ENCODE measurements at places on chromosomes 2 and 18.
A peak's percentile ranks its signal among the peaks of the same experiment; 100 is the strongest.

DNA sequence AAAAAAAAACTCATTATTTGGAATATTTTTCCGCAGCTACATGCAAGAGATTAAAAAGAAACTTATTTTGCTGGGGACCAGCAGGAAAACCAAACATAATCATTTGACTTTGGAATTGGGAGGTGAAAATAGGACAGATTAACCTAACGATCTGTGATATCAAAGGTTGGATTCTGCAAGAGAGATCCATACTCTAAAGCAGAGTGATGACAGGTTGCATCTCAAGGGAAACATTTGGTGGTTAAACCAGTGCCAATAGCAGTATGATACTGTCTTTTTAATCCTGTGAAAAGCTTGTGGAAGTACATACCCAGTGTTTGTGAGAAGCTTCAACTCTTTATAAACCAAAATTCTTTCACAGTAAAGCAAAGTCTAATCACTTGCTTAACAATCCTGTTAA lies 5.3 kb upstream of the IKZF2 start:
- DNase-seq: no peak

- DNase-seq: no peak
Measured at GRCh38 chr2:20595439-20596192, 55.3 kb downstream of the HS1BP3 start.

DNA sequence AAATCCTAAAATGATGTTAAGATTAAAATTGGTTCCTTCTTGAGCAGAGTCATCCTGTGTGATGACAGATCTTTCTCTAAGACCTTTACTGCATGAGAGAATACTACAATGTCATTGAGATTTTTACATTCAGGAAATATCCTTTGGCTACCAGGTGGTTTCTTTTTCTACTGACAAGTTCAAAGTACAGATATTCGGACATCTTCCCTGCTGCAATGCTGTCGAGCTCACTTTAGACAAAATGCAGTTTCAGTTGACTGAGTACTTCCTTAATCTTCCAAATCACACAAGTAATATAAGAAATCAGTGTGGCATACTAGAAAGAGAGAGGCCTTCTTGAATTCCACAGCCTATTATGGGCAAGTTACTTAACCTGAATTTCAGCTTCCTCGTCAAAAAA lies 207.9 kb upstream of the ACVR2A start:
- DNase-seq: no peak

GRCh38 chr2:218226903-218227302 lies 9.9 kb downstream of the ARPC2 start:
- DNase-seq: no peak

DNA sequence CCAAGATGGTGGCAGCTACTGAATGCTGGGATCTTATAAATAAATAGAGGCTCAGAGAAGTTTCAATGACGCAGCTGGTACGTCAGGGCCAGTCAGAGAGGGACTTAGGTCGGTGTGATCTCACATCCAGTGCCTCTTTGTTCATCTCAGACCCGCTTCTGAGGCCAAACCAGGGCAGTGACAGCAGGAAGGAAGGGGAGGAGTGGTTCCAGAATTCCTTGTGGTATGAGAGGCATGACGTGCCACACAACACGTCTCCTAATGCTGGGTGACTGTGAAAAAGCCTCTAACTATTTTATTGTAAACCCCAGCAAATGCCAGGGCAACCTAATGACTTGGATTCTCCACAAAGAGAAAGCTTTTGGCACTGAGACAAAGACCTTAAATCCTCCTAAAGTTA lies 423.3 kb downstream of the LPIN1 start:
- peak; percentile 20 for DNase-seq
